ENCODE measurements at places on chromosomes 1 and 21. TPM values are rescaled to one million over a fixed set of nuclear protein-coding genes. Genes with fewer than 3 reads are reported as not detected.
A peak's percentile ranks its signal among the peaks of the same experiment; 100 is the strongest.

GRCh38 chr1:82269431-82269830 lies 468.7 kb downstream of the ADGRL2 start:
- DNase-seq: peak; percentile 10

DNA sequence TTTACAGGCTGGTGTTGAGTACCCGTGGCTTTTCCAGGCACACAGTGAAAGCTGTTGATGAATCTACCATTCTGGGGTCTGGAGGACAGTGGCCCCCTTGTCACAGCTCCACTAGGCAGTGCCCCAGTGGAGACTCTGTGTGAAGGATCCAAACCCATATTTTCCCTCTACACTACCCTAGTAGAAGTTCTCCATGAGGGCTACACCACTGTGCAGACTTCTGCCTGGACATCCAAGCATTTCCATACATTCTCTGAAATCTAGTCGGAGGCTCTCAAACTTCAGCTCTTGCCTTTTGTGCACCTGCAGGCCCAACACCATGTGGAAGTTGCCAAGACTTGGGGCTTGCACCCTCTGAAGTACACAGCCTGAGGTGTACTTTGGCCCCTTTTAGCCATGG lies 227.8 kb downstream of the BACH1 start:
- no peak for DNase-seq

GRCh38 chr1:220371324-220371723 lies 99.1 kb upstream of the RAB3GAP2 start:
- no peak for DNase-seq

DNA sequence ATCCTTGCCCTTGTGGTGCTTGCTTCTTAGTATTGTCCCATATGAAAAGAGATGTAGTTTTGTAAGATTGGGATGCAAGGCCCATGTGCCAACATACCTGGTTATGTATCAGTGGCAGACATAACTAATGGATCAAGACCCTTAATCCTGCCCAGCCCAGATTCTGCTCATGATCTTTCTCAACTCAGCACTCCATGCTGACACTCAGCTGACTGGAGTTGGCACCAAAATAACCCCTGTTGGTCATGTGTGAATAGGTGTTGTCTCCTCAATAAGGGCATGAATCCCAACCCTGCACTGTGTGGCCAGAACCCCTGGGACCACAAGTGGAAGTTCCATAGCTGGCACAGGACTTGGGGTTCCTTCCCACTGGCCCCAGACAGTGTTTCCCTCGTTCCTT lies 13.9 kb upstream of the CNR2 start:
- no peak for DNase-seq

DNA sequence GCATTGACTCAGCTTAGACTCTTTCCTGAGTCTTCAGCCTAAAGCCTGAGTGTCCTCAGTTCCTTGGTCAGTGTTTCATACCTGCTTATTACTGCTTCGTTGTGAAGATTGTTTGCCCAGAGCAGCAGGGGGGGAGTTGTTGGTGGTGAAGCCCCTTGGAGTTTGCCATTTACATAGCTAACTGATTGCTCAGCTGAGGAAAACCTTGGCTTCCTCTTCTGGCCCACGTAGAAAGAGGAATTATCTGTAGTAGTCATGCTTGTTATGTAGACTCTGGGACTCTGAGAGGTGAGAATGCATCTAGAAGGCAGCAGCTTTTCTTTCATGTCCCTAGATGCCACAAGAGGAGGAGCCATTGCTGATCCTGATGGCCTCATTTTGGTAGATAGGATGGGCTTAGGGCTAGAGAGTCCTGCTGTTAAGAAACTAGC lies 125.9 kb downstream of the MAST2 start:
- DNase-seq: peak; percentile 87

DNA sequence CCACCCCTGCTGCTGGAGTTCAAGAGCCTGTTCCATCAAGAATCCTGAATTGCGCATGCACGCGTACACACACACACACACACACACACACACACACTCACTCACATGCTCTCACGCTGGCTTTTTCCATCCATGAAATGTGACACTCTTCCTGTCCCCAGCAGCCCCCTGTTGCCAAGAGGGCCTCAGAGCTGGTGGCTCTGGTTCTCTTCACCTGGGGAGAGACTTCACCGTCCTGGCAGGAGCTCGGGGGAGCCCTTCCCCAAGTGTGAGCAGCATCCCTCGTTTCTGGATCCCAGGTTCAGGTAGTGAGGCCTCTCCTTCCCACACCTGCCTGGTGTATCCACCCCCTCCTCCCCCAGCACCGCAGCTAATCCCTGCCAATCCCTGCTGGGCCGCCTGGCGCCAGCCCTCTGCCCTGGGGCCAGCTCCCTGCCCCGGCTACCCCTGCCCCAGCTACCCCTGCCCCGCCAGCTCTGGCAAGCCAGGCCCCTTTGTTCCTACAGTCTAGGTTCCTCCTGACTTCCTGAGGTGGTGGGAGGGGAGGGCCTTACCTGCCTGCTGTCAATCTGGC lies 9.9 kb downstream of the PLOD1 start:
- no peak for DNase-seq

DNA sequence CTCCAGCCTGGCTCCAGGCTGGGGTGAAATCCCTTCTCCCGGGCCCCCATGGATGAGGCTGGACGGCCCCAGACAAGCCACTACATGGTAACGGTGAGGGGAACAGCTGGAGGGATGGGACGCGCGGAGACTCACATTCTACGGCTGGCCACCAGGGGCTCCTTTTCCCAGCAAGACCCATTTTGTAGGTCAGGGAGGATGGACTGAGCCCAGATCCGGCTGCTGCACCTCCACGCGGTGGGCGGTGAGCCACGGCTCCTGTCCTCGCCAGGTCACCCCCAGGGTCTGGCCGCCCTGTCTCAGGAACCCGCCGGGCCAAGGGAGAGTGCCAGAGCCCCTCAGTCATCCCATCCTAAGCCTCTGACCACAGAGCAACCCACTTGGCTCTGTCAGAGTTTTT lies 75.0 kb upstream of the ACTRT2 start:
- no peak for DNase-seq

DNA sequence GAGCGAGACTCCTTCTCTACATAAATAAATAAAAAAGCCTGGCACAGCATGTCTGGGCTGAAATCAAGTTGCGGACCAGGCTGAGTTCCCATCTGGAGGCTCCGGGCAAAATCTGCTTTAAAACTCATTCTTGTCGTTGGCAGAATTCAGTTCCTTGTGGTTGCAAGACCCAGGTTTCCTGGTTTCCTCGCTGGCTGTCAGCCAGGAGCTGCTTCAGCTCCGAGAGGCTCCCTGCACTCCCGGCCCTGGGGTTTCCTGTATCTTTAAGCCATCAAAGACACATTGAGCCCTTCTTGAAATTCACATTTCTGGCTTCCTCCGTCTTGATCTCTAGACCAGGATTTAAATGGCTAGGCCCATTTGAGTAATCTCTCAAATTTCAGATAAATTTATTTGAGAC lies 20.6 kb upstream of the SCCPDH start:
- DNase-seq: no peak

DNA sequence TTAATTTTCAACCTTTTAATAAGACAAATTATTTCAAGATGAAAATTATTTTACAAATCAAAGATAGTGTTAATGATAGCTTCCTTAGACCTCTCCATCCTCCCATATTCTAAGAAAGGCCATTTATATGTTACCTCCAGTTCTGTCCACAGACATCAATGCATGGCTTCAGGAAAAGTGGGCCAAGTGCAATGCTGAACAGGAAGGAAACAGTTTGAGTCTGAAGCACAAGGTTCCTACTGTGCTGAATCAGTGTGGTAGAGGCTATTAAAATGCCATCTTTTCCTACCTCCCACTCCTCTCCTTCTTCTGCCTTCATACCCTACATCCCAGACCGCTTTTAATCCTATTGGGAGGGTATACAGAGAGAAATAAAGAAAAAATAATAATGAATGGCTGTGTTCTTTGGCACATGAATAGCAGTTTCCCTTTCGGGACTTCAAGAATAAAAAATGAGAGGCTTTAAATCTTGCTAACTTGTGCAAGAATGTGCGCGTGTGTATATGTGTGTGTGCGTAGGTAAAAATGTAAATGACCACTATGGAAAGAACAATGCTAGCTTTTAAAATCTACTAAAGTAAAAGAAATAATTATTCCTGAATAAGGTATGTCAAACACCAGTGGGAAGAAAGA lies 62.6 kb upstream of the C1orf105 start:
- no peak for DNase-seq

DNA sequence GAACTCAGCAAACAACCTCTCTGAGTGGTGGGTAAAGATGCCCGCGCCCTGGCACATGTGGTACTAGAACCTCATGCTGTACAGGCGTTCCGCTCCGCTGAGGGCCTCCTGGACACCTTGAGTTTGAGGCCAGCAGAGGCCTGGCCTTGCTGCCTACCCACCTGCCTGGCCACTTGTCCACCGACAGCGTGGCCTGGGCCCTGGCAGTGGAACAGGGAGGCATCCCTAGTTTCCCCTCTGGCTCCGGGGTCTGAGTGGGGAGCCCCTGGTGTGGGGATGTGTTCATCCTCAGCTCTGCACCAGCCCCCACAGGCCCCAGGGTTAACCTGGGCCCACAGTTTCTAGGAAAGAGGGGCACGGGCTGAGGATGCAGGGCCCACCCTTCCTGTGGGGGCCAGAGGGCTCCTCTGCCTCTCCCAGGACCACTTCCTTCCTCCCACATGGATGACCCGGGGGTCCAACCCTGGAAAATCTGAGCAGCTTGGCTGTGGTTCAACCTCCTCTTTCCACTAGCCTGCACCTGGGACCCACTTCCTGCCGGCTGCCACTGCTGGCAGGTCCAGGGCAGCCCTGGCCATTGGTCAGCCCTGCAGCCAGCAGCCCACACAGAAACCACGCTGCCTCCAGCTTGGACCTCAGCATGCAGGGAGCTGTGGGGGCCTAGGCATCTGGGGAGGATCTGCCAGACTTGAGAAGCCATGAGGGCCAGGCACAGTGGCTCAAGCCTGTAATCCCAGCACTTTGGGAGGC lies 53.3 kb upstream of the COL18A1 start:
- no peak for DNase-seq

DNA sequence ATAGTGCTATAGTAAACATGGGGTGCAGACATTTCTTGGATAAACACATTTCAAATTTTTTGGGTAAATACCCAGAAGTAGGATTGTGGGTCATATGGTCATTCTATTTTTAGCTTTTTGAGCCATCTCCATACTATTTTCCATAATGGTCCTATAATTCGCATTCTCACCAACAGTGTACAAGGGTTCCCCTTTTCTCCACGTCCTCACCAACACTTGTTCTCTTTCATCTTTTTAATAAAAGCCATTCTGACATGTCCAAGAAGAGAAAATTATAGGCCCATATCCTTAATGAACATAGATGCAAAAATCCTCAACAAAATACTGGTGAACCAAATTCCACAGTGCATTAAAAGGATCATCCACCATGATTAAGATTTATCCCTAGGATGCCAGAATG lies 8.9 kb downstream of the STUM start:
- DNase-seq: no peak

GRCh38 chr1:27531959-27532685 lies 42.2 kb upstream of the WASF2 start:
- no peak for DNase-seq

- peak; percentile 49 for DNase-seq
Observed at GRCh38 chr1:115098979-115099692, 9.8 kb upstream of the TSPAN2 start.

- DNase-seq: no peak
Observed at GRCh38 chr1:234609691-234610042, 311 bp downstream of the IRF2BP2 start.

GRCh38 chr1:59674595-59674994 lies 140.2 kb upstream of the HOOK1 start:
- DNase-seq: no peak

DNA sequence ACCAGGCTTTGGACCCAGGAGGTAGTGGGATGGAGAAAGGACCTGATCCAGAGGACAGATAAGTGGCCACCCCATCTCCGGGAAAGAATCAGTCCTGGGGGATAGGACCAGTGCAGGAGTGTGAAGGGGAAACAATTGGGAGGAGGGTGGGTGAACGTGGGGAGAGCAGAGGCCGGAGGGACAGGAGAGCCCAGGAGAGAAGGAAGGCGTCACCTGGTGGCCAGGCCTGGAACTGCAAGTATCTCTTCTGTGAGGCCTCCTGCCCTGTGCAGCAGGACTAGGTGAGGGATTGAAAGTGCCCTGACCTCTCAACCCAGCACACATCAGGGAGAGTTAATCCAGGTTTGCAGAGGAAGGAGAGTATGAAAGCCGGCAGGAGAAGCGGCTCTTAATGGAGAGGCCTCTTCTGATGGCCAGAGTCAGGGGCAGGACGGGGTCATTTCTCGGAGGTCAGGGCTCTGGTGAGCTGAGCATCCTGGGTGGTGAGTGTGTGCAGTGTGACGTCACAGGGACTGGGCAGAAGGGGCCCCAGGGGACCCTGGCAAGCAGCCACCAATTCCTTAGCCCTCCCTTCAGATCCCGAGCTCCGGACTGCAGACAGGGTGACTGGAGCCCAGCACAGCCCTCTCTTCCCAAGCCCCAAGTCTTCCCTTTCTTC lies 9.2 kb upstream of the LAD1 start:
- DNase-seq: no peak

- DNase-seq: no peak
Observed at GRCh38 chr1:171877701-171878100, 36.4 kb downstream of the DNM3 start.

GRCh38 chr1:184811439-184812111 lies 56.9 kb upstream of the EDEM3 start:
- no peak for DNase-seq

DNA sequence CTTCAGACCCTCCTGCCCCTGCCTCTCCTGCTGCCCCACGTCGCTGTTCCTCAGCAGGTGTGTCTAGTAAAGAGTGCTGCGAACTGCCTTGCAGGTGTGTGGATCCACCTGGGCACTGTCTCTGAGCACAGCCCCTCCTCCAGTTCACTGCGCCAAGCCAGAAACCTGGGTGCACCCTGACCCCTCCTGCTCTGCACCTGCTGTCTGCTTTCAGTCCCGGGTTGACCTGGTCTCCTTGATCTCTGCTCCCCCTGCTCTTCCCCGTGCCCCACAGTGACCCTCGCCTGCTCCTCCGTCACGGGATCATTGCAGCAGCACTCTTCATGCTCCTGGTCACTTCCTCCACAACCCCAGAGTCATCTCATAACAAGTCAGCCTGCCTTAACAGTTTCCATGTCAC lies 6.5 kb downstream of the A3GALT2 start:
- DNase-seq: no peak

- DNase-seq: no peak
Observed at GRCh38 chr1:159900086-159900680, at the start of gene CFAP45. TSS of gene CFAP45 (minus strand) at chr1:159900165. CDS start at chr1:159900098, 67 bp downstream.

DNA sequence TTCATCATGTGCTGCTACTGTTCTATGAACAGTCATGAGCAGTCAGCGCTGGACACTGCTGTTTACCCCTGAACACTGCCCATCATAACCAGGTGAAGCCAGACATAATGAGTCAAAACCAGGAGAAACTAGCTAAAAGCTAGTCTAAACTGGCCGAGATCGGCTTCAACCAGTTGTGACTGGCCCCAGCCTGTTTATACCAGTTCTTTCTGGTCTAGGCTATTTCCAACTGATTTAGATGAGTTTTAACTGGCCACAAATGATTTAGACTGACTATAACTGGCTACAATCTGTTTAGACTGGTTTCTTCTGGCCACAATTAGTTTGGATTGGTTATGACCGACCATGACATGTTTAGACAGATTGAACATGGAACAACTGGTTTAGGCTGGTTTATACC lies 348.3 kb upstream of the CAMK1G start:
- DNase-seq: no peak

Gene PUSL1
- total RNA-seq: 59.9 TPM

Gene DTL
- 5.1 TPM for total RNA-seq

Gene GJB5
- total RNA-seq: not detected

Gene SHE
- total RNA-seq: not detected

Gene PKP1
- total RNA-seq: 11.6 TPM

Gene ACKR1
- not detected for total RNA-seq

Gene CFAP141
- total RNA-seq: not detected

Gene TDRD5
- 0.34 TPM for total RNA-seq

Gene INKA2
- 3.0 TPM for total RNA-seq

Gene KPRP
- not detected for total RNA-seq

Gene RNF2
- total RNA-seq: 17.1 TPM

Gene GJA9
- total RNA-seq: not detected

Gene MFSD2A
- total RNA-seq: 5.9 TPM

Gene RHD
- total RNA-seq: not detected

Measured in kidney epithelial cell (primary cell).